ENCODE measurements at places on chromosomes 5 and 9. TPM values are rescaled to one million over a fixed set of nuclear protein-coding genes. Genes with fewer than 3 reads are reported as not detected.

GRCh38 chr9:94768766-94769165 lies 42.3 kb downstream of the AOPEP start:
- DNase-seq: no peak

GRCh38 chr9:6711403-6711802 lies 46.4 kb upstream of the KDM4C start:
- no peak for DNase-seq

- no peak for DNase-seq
These were observed 227.1 kb downstream of the ARHGEF28 start for GRCh38 chr5:73853091-73853490.

DNA sequence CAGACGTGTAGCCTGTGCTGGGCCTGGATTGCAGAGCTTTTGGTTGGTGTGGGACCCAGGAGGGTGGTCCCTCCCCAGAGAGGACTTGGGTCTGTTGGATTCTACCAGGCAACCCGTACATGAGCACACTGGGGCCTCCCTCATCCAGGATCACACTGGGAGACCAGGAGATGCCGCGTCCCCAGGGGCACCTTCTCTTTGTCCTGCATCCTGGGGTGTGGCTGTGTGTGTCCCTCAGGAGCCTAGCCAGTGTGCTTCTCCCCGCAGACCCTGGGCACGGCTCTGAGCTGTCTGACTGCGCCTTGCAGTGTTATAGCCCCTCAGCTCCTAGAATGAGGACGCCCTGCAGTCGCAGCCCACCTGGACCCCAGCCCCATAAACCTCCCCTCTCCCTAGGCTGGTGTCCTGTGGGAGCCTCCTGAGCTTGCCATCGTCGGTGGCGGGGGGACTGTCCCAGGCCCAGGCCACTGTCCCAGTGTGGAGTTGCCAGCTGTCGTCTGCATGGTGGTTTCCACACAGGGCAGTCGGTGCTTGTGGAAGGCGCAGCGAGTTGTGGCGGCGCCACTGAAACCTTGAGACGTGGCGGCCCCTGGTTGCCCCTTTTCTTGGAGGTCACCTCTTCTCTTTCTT lies 27.6 kb downstream of the CEP72 start:
- DNase-seq: no peak

- DNase-seq: no peak
These were observed 21.9 kb downstream of the MACROH2A1 start for GRCh38 chr5:135376961-135377624.

DNA sequence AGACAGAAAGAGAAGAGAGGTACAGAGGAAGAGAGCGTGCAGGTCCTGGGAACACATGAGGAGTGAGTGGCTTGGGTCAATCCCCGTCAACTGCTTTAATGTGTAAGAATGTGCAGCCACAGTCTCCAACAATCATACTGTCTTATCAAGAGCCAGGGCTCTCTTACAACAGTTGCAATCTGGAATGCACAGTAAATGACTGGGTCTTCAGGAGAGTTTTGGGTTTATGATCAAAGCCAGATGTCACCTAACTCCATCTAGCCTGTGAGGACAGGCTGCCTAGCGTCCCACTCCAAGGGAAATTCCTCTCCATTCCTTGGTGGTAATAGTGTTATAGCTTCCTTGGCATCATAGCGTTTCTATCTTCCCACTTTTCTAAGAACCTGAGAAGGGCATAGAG lies 75.0 kb upstream of the TRIO start:
- DNase-seq: no peak

DNA sequence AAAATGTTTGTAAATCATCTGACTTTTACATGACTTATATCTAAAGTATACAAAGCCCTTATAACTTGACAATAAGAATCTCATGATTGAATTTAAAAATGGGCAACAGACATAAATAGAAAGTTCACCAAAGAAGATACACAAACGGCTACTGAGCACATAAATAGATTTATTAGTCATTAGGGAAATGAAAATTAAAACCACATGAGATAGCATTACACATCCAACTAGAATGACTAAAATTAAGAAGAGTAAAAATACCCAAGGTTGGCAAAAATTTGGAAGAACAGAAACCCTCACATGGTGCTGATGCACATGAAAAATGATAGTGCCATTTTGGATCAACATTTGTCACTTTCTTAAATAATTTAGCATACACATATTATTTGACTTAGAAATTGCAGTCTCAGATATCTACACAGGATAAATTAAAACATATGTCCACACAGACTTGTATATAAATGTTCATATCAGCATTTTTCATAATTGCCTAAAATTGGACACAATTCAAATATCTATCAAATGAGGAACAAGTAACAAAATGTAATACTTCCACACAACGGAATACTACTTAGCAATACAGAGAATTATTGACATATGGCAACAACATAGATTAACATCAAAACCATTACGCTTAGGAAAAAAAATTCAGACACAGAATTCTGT lies 359.1 kb upstream of the DAB2 start:
- DNase-seq: no peak

DNA sequence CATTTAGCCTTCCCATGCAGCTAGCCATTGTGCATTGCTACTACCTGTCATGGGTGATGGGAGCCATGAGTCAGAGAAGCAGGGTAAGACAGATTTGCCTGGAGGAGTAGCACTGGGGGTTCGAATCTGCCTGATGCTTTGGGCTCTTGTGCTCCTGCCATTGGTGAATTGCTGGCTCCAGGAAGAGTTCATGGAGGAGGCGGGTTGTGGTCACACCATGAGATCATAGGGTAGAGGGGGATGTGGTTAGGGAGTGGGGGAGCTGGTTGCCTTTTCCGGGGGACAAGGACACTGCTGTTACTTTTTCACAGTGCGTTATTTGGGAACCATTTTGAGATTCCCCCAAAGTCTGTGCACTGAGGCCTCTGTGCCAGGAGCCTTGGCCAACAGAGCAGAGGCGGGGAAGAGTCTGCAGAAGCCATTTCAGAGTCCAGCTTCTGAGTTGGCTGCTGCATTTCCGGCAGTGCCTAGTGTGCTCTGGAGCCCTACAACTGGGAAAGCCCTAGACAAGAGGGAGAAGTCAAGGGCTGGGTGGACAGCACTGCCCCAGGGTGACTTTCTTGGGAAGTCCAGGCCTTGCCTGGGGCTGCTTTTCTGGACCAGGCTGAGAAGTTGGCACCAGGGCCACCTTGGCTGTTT lies 6.2 kb downstream of the ANGPTL2 start:
- DNase-seq: no peak

DNA sequence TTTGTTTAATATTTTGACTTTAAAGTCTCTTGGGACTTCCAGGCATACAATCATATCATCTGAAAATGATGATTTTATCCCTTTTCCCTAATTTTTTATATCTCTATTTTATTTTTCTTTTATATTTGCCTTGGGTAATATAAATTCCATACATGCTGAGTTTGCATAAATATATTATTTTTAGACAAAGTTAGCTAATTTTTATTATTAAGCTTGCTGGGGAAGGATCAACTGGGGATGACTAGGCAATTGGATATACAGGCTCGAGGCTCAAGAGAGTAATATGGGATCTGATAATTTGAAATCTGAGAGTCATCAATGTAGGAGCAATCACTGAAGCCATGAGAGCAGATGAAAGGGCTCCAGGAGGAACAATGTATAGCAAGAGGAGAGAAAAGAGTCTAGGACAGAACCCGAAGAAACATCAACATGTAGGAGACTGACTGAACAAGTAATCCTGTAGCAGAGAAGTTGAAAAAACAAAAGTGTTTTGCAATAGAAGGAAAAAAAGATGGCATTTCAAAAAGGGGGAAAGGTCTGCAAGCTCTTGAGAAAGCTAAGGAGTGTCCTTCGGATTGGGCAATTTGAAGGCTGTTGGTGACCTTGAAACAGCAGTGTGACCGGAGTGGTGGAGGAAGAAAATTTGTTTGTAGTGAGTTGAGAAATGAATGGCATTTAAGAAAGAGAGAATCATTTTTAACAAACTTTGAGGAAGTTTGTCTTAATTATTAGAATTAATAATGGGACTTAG lies 17.0 kb upstream of the RHOBTB3 start:
- DNase-seq: no peak

DNA sequence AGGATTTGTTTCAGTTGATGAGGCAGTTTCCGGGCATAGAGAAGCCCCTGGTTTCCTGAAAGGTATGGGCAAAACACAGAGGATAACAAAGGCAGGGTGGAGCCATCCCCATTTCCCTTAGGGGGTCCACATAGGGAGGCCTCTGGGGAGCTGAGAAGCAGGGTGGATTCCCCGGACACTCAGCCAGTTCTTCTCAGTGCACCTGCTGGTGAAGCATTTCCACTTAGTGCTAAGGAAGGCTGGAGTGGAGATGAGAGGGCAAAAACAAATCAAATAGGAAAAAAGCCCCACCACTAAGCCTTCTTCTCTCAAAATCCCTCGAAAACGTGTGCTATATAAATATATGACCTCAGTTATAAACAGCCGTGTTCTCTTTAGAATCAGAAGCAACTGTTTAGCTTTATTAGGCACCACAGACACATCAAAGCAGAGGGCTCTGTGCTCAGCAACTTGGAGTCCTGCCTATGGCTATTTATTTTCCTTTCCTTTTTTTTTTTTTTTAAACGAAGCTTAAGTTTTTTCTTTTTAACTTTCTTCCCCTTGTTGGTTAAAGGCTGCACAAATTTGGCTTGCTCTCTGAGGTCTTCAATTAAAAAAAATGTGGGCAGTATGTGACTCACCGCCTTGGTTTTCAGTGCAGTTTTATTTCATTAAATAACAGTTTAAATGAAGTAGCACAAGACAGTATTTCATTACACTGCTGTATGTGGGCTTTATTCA lies 67.7 kb downstream of the PRDM6 start:
- DNase-seq: no peak

- no peak for DNase-seq
These were observed 329.0 kb downstream of the PARP8 start for GRCh38 chr5:50995285-50995942.

- DNase-seq: no peak
These were observed 10.8 kb upstream of the CPLX2 start for GRCh38 chr5:175860531-175861045.

DNA sequence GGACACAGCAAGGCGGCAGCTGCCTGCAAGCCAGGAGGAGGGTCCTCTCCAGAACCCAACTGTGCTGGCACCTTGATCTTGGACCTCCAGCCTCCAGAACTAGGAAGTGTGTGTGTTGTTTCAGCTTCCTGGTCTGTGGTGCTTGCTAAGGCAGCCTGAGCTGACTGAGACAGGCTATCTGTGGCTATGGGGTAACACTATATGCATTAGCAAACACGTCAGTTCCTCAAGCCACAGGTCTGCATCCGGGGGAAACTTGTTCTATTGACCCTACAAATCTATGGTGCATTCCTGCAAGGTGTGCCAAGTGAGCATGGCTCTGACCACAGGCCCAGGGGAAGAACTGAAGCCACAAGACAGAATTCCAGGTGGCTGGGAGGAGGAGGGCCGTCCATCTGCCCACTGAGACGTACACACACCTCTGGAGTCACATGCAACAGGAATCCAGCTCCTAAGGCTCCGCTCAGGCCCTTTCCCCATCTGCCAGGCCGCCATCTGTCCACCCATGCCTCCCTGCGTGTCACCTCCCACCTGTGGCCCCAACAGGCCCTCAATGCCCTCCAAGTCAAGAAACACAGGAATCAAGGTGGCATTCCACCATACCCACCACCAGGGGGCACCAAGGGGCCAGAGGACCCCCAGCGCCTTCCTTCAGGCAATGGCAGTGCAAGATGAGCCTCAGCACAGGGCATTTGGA lies 174.9 kb downstream of the ROR2 start:
- peak; percentile 65 for DNase-seq

GRCh38 chr9:35748858-35749514 lies at the start of the genes GBA2 and RGP1:
TSS of gene GBA2 (minus strand) at chr9:35749228. CDS start at chr9:35748704, 524 bp downstream.
TSS of gene RGP1 (plus strand) at chr9:35749287. CDS start at chr9:35749756, 469 bp downstream.
- DNase-seq: peak; percentile 79

DNA sequence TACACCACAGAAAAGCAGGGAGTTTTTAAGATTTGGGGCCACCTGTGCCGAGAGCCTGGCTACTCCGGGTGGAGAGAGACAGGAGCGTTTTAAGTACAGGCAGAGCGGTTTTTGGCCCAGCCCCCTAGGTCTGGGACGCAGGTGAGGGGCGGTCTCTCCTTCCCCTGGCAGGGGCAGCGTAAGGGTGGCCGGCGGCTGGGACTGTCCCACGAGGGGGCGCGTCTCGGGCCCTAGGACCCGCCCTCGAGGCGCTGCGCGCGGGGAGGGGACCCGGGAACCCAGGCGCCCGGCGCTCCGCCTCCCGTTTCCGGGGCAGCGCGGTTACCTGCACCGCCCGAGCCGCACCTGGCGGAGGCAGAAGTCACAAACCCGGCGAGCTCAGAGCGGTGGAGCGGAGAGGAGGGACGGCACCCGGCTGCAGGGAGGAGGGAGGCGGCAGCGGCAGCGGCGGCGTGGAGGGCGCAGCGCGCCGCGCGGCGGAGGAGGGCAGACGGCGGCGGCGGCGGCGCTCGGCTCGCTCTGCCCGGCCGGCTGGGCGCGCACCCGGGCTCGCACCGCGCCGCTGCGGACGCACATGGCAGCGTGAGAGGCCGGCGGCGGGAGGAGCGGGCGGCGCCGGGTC lies at the start of gene WWC1:
Gene WWC1 (plus strand): TSS at position 304 of the 622 bp plus-strand sequence. CDS start 508 bp downstream, outside the sequence.
- DNase-seq: no peak

DNA sequence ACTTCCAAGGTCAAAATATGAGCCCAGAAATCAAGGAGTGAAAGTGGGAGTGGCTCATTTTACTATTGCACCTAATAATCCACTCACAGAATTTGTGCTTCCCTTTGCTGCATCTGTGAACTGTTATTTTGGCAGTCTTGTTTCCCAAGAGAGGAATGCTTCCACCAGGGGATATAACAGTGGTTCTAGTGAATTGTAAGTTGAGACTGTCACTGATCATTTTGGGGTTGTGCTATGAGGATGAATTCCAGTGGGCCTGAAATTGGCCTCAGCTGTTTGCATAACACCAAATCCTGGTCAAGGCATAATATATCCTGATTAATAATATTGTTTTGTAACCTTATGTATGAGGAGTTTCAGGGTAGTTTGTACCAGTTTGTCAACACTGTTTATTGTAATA lies 14.4 kb downstream of the FAM200C start:
- DNase-seq: no peak

DNA sequence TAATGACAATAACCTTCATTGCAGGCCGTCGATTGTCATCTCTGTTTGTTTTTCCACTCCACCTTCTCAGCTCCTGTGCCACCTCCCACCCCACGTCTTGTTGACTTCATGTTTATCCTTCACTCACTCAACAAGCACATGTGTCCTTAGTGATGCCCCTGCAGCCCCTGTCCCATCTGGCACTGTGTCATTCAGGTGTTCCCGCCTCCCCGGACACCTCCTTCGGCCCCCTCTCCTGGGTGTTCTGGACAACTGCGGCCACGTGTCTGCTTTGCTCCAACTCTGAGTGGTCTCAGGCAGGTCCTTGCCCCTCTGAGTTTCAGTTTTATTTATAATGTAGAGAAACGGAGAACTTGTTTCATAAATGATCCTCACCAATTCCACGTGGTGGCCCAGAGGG lies 91.0 kb upstream of the COL5A1 start:
- no peak for DNase-seq

- peak; percentile 66 for DNase-seq
These were observed 872 bp downstream of the TXNDC15 start for GRCh38 chr5:134874831-134875655.

- DNase-seq: peak; percentile 76
These were observed 341.1 kb downstream of the ASTN2 start for GRCh38 chr9:117073539-117074341.

- no peak for DNase-seq
These were observed 46.1 kb downstream of the RFX3 start for GRCh38 chr9:3479514-3480352.

- no peak for DNase-seq
These were observed 11.6 kb downstream of the SKIC3 start for GRCh38 chr5:95543017-95543705.

The NUTM2G gene
- total RNA-seq: not detected

The ACER2 gene
- total RNA-seq: 11.6 TPM

The FGF10 gene
- total RNA-seq: 2.6 TPM

The STOML2 gene
- total RNA-seq: 61.9 TPM
